ENCODE measurements at places on chromosomes 7 and 10.
A peak's percentile ranks its signal among the peaks of the same experiment; 100 is the strongest.

DNA sequence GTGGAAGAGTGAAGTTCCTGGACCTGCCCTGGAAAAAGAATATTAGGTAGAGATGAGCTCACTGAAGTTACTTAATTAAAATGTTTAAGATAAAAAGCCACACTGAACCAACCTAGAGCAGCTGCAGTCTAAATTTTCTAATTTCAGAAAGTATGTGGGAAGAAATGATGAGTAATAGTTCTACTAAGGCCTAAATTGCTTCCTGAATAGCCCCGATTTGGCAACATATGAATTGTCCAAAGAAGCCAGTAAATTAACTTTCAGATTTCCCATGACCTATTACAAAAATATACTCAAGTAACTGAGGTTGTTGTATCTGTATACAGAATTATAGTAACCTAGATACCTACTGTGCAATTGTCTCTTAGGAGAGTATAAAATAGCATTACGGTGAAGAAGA lies 312.6 kb downstream of the IPMK start:
- no peaks in the 10 kb centered on the region for H3K4me1 ChIP-seq
- no peak overlapping the region for H3K27ac ChIP-seq
- DNase-seq, result no peak
- no peaks in the 10 kb centered on the region for H3K27me3 ChIP-seq
- no peaks in the 10 kb centered on the region for H3K36me3 ChIP-seq
- H3K4me3 ChIP-seq, result no peak overlapping the region

- no peaks in the 10 kb centered on the region for H3K27me3 ChIP-seq
- no peaks in the 10 kb centered on the region for H3K36me3 ChIP-seq
- no peak overlapping the region for H3K4me3 ChIP-seq
- H3K4me1 ChIP-seq, result no peaks in the 10 kb centered on the region
These were observed 225.4 kb downstream of the BMPER start for GRCh38 chr7:34130558-34131295.

GRCh38 chr10:43816351-43817321 lies 168.0 kb upstream of the ZNF32 start:
- no peak for DNase-seq
- no peaks in the 10 kb centered on the region for H3K36me3 ChIP-seq
- H3K4me1 ChIP-seq, result peaks cover 5% of the 10 kb centered on the region
- H3K27ac ChIP-seq, result no peak overlapping the region
- no peaks in the 10 kb centered on the region for H3K27me3 ChIP-seq

DNA sequence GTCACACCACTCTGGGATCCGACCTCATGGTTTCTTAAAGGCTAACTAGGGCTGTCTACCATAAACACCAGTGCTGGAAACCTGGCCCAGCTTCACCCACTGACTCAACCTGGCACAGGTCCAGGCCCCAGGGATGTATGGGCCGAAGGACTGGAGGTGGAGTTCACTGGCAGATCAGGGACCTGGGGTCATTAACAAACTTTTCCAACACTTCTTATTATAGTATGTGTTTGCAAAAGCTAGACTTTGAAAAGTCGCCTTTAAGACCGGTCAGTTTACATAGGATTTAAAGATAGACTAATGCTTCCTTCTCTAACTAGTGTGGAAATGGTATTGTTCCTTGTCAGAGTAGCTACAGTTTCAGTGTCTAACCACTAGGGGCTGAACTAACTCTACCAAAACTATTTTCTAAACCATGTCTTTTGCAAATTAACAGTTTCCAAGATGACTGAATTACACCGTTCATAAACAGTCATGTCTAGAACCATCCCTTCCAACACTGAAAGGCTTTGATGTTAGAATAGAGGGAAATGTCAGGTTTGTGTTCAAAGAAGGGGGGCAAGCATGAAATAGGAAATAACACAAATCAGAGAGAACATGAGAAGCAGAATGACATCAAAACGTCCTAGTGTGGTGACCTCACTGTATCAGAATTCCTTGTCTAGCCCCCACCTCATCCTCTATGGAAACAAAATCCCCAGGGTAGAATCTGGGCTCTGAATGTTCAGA lies 29.7 kb downstream of the STN1 start:
- H3K4me3 ChIP-seq, result no peak overlapping the region
- H3K27ac ChIP-seq, result no peak overlapping the region
- no peaks in the 10 kb centered on the region for H3K27me3 ChIP-seq
- peaks cover 34% of the 10 kb centered on the region for H3K36me3 ChIP-seq

- H3K27ac ChIP-seq, result no peak overlapping the region
- DNase-seq, result no peak
- no peaks in the 10 kb centered on the region for H3K4me1 ChIP-seq
- H3K36me3 ChIP-seq, result no peaks in the 10 kb centered on the region
These were observed 959.5 kb downstream of the GRID1 start for GRCh38 chr10:85407088-85407487.

DNA sequence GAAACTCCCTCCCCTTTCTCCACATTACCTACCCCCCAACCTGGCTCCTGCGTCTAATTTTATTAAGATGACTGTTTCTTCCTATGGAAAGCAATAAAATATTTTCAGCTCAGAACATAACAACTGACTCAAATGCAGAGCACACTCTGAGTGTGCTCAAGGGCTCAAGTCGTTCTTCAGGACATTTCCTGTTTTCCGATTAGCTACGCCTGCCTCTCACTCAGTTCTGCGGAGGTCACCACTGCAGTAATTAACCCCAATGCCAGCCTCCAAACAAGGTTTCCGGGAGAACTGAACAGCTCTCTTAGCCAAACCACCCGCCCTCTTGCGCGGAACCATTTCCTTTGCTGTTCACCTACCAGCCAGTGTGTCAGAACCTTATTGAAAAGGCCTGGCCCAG lies 19.3 kb downstream of the MYOF start:
- peaks cover 23% of the 10 kb centered on the region for H3K4me1 ChIP-seq
- peaks cover 1% of the 10 kb centered on the region for H3K36me3 ChIP-seq
- no peak overlapping the region for H3K4me3 ChIP-seq
- peak; percentile 11 for DNase-seq

DNA sequence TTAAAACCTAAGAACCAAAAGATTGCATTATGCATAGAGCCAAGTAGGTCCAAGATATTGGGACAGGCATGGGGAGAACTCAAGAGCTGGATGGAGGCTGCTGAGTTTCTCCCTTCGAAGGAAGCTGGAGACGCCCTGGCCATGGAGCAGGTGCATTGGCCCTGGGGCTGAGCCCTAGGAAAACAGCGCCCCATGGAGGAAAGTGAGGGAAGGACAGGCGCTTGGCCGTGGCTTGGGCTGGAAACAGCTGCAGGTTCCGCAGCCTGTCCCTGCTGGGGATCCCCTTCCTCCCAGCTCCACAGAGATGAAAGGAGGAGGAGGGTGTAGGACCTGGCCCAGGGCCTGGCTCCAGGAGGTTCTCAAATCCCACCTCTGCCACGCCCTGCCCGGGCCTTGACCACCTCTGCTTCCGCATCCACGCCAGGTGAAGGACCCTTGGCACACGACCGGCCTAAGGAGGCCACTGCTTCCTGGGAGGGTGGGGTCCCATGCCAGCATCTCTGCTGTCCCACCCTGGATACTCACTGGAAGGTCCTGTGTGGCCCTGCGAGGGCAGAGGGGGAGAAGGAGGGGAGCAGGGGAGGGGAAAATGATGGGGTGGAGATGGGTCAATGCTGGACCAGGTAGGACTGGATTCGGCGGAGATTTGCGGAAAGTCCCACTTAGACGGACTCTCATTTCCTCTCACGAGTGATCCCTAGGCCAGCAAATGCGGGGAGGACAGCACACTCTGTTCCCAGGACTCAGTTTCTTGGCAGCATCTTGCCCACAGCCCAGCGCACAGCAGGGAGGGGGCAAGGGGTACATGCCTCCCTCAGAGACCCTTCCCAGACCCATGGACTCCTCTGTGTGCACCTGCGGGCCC lies 258.6 kb upstream of the TCERG1L start:
- H3K27me3 ChIP-seq, result peaks cover 5% of the 10 kb centered on the region
- H3K36me3 ChIP-seq, result no peaks in the 10 kb centered on the region
- no peak overlapping the region for H3K4me3 ChIP-seq
- DNase-seq, result no peak

DNA sequence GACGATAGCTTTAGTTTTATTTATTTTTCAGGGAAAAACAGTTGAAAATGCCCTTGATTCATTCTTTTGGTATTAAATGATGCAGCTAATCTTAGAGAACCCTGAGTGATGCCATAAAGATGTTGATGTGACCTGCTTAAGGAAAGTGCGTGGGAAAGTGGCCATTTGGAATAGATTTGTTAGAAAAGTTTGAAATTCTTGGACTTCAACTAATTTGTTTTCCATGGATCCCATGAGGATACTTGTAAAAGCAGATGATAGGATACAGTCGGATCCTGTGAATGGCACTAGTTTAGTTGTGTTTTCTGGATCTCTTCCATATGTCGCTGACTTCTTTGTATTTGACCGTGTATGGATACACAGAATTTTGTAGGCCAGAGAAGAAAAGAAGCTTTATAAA lies 69.0 kb downstream of the SEPTIN7 start:
- peaks cover 33% of the 10 kb centered on the region for H3K4me1 ChIP-seq
- H3K36me3 ChIP-seq, result peaks cover 20% of the 10 kb centered on the region
- no peaks in the 10 kb centered on the region for H3K27me3 ChIP-seq

DNA sequence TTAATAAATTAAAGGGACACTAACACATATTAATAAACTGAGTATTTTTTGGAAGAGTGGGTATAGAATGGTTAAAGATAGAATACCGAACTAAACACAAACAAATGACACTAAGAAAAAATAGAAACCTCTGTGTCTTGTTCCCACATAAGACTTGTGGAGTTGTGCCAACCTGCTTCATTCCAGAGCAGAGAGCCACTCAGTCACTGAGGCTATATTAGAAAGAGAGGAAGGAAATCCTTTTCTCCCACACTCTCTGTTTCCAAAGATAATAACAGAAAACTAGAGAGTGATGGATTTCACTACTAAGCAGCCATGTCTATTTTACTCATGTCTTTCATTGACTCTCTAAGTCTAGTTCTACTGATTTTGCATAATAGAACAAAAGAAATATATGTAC lies 26.0 kb downstream of the CTNNA3 start:
- no peaks in the 10 kb centered on the region for H3K27me3 ChIP-seq
- no peak overlapping the region for H3K27ac ChIP-seq
- H3K4me1 ChIP-seq, result no peaks in the 10 kb centered on the region
- DNase-seq, result no peak
- no peaks in the 10 kb centered on the region for H3K36me3 ChIP-seq

- H3K36me3 ChIP-seq, result no peaks in the 10 kb centered on the region
- peak overlapping the region; percentile 70 for H3K27ac ChIP-seq
- H3K27me3 ChIP-seq, result no peaks in the 10 kb centered on the region
- H3K4me3 ChIP-seq, result peak overlapping the region; percentile 2
- peaks cover 51% of the 10 kb centered on the region for H3K4me1 ChIP-seq
- no peak for DNase-seq
These were observed 44.3 kb upstream of the ECHDC3 start for GRCh38 chr10:11697718-11698527.

- no peaks in the 10 kb centered on the region for H3K4me1 ChIP-seq
- H3K36me3 ChIP-seq, result no peaks in the 10 kb centered on the region
- DNase-seq, result no peak
- no peaks in the 10 kb centered on the region for H3K27me3 ChIP-seq
- H3K4me3 ChIP-seq, result no peak overlapping the region
These were observed 419.5 kb upstream of the SORCS1 start for GRCh38 chr10:107583974-107584373.

- no peak overlapping the region for H3K4me3 ChIP-seq
- no peak for DNase-seq
- no peak overlapping the region for H3K27ac ChIP-seq
- H3K27me3 ChIP-seq, result peaks cover 6% of the 10 kb centered on the region
- no peaks in the 10 kb centered on the region for H3K36me3 ChIP-seq
- H3K4me1 ChIP-seq, result no peaks in the 10 kb centered on the region
These were observed 39.5 kb downstream of the LRMDA start for GRCh38 chr10:75470901-75471300.

DNA sequence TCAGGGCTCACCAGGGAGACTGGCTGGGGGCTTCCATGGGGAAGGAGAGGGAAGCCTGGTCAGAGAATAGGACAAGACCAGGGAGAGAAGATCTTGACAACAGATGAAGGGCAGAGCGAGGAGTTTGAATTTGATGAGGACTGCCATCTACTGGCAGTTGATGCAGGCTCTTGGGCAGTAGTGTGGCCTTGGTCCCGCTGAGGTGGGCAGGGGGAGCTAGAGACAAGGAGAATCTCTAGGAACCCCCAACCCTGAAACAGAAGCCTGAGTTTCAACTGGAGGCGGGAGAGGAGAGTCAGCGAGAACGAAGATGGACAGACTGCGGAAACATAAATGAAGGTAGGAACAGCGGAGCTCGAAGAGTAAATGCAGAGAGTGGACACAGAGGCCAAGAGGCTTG lies 81.0 kb downstream of the PPP1R3C start:
- H3K36me3 ChIP-seq, result no peaks in the 10 kb centered on the region
- H3K27ac ChIP-seq, result no peak overlapping the region
- no peaks in the 10 kb centered on the region for H3K4me1 ChIP-seq
- peaks cover 22% of the 10 kb centered on the region for H3K27me3 ChIP-seq

DNA sequence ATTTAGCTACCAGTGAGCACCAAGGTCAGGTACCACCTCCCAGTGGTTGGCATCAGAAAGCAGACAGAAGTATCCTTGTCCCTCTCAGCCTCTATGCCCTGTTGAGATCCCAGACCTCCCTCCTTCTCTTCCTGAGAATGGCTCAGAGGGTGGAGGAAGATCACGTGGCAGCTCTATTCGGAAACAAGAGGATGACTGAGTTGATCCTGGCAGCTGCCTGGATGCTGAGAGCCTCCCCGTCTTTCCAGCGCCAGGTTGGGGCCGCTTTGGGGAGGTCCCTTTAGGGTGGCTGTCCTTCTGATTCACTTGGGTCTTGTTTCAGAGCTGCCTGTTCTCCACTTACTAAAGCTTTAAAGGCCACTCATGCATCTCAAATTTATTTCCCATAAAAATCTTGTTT lies 36.9 kb upstream of the NPFFR1 start:
- peaks cover 6% of the 10 kb centered on the region for H3K27me3 ChIP-seq
- H3K4me1 ChIP-seq, result peaks cover 50% of the 10 kb centered on the region
- no peak for DNase-seq
- no peak overlapping the region for H3K4me3 ChIP-seq
- no peak overlapping the region for H3K27ac ChIP-seq

GRCh38 chr10:102444851-102445250 lies 6.5 kb downstream of the C10orf95 start:
- no peaks in the 10 kb centered on the region for H3K27me3 ChIP-seq
- H3K4me3 ChIP-seq, result no peak overlapping the region
- H3K36me3 ChIP-seq, result no peaks in the 10 kb centered on the region
- H3K27ac ChIP-seq, result no peak overlapping the region

DNA sequence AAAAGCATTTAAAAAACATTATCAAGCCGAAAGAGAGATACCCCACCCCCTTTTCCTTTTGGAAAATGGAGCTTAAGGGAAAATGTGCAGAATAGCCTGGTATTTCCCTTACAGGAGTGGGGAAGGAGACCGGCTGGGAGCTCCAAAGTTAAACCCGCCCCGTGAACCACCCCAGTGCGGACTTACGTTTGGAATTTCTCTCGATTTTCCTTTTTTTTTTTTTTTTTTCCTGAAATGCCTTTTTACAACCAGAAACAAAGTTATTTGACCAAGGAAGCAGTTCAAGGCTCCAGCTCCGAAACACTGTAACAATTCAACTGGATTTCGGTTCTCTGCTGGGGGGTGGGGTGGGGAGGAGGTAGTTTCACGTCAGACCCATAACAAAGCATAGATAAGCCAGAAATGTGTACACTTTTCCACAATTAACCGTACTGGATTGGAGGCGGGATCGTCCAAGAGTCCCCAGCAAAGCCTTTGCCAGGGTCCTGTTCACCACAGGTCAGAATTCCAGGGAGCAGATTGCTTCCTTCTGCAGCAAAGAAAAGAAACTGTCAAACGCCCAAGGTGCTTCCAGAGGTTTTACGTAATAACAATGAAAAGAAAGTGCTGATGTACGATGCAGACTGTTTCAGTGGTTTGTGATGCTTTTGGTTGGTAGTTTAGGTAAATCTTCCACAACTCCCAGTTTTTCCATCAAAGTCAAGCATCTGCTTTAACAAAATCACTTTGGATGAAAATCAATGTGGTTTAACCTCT lies 6.7 kb downstream of the SKIDA1 start:
- no peak for DNase-seq
- H3K27me3 ChIP-seq, result peaks cover 77% of the 10 kb centered on the region
- no peak overlapping the region for H3K27ac ChIP-seq
- peak overlapping the region; percentile 88 for H3K4me3 ChIP-seq
- H3K36me3 ChIP-seq, result peaks cover 2% of the 10 kb centered on the region

All from stimulated activated naive B cell treated with anti-CD40 and anti-IgM and Interleukin-4, amounts not matched to agents 10 μg/mL and 1 μg/mL and 100 μg/mL, for 72 hours (primary cell).